ENCODE measurements at places on chromosomes 7 and 10.

DNA sequence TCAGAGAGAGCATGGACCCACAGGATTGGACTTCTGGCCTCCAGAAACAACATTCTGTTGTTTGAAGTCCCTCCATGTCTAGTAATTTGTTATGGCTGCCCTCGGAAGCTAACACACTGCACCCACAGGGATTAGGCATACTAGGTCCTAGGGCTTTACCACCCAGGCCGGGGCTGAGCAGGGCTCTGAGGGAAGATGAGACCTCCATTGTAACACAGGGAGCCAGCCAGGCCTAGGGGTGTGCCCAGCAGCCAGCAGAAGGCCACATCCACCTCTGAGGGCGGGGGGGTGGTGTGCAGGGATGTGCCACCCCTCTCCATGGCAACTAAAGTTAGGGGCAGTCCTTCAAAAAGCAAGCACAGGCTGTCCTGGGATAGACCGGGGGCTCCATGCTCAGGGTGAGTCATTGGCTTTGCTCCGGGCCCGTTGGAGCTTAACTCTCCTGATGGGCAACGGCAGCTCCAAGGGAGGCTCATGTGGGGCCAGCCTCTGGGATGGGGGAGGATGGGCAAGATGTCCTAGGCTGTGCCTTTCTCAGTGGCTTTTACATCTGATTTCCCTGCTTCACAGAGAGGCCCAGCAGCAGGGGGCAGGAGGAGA lies 96.6 kb upstream of the GPR26 start:
- no peak for DNase-seq

DNA sequence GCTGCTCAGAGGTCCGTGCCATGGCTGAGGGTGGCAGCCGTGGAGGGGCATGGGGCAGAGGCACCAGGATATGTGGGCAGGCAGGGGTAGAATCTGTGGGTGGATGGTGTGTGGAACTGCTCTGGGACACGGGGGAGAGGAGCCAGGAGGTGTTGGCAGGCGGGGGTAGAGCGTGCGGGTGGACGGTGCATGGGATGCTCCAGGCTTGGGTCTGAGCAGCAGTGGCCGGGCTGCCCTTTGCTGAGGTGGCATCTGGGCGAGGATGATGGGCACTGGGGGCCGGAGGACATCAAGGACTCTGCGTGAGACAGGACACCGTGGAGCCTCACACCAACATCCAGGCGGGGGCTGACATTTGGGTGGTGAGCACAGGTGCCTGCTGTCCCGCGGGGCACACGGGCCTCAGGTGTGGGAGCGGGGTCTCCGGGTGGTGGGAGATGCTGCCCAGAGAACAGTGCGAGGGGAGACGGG lies 46.2 kb downstream of the JAKMIP3 start:
- no peak for DNase-seq

DNA sequence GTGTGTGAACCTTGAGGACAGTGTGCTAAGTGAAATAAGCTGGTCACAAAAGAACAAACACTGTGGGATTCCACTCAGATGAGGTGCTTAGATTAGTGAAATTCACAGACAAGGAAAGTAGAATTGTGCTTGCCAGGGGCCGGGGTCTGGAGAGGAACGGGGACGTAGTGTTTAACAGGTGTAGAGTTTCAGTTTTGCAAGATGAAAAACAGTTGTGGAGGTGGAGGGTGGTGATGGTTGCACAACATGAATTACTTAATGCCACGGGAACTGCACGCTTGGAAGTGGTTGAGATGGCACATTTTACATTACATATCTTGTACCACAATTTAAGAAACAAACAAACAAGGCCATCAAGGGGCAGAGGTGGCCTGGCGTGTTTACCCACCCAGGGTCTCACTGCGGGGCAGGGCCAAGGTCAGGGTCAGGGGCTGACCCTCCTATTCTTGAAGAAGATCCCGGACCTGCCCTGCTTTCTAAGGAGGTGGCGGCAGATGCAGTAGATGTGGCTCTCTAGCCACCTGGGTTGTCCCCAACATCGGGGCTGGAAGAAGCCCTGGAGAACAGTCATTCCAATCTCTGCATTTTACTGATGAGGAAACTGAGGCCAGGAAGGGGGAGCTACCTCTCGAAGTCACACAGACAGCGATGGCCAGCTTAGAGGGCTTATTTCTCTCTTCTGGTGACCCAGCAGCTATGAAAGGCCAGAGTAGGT lies 91.5 kb upstream of the LRRC4 start:
- no peak for DNase-seq

DNA sequence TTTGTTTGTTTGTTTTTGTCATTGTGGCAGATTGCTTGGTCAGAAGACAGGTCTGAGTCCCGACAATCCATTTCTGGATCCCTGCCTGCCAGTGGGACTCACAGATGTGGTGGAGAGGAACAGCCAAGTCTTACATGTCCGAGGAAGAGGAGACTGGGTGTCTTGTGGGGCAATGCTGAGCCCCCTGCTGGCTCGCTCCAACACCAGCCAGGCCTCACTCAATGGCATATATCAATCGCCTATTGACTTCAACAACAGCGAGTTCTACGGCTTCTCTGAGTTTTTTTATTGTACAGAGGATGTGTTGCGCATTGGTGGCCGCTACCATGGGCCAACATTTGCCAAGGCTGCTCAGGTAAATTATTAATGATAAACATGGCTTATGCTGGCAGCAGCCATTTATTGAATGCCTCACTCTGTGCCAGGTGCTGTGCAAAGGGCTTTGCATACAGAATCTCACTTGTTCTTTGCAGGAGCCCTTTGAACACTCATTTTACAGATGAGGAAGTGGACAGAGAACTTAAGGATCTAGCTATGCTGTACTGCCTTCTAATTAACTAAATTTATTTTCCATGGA lies 33.3 kb downstream of the COX15 start:
- no peak for DNase-seq

DNA sequence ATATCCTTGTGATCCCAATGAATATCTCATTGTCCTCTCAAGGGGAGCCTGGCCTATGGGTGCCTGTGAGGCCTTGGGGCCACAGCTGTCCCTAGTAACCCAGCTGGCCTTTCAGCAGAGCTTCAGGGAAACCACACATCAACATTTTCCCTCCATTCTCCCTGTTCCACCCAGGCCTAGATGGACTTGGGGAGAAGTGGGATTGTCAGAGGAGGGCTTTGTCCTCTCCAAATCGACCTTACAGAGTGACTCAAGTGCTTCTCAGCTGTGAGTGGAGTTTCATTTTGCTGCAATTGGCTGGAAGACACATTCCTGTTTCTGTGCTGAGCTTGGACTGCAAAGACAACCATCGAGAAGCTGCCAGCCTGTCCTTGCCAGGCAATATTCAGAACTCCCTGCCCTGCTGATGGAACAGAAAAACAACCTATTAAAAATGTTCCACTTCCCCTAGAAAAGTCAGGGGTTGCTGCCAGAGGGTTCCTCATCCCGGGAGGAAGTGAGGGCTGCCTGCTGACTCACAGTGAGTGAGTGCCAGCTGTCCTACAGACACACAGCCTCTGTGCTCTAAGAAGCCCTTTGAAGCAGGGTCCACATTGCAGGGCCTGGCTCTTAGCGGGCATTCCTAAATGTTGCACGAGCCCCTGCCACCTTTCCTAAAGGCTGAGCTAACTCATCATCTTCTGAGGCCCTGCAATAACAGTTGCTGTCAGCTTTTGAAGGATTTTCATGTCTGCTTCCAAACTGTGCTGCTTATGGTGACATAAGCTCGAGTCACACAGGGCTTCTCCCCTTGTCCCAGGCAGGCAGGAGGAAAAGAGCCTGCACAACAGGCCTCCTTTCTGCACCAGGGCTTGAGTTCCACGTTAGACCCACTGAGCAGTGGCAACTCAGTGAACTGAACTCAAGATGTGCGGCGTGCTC lies 20.5 kb downstream of the STRA8 start:
- DNase-seq, result peak; percentile 9

GRCh38 chr10:113138937-113139585 lies 189.0 kb downstream of the TCF7L2 start:
- DNase-seq, result no peak

- DNase-seq, result no peak
Measured at GRCh38 chr10:108410236-108410635, 1245.7 kb upstream of the SORCS1 start.

- DNase-seq, result no peak
Measured at GRCh38 chr10:75646218-75646915, 214.9 kb downstream of the LRMDA start.

GRCh38 chr7:150447966-150448788 lies 2.3 kb upstream of the GIMAP8 start:
- no peak for DNase-seq

- no peak for DNase-seq
Measured at GRCh38 chr10:30500534-30500933, 66.5 kb downstream of the MAP3K8 start.

DNA sequence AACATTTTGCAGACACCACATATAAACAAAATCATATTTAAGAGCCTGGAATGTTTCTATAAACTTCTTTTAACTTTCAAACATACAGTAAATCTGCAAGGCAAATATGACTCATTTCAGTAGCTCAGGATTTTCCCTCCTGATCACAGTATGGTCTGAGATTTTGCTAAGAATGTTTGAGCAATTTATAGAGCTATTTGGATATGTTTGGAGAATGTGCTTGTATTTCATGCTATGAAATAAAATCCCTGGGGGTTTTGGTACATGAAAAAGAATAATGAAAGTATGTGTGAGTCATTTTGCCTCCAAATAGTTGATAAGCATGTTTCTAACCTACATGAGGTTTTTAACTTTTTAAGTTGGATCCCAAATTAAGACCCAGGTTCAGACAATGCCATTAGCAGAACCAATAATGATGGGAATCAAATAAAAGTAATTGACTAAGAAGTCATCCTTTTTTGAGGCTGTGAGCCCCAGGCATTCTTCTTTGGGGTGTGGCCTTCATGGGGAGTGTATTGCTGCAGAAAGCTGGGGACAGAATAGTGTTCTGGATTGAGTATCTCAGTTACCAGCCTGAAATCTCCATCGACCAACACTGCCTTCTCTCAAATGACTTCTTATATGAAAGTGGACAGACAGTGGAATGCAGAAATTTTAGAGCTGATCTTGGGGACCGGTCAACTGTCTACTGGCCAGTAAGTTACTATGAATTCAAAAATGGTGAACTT lies 66.1 kb upstream of the AGBL3 start:
- DNase-seq, result no peak

DNA sequence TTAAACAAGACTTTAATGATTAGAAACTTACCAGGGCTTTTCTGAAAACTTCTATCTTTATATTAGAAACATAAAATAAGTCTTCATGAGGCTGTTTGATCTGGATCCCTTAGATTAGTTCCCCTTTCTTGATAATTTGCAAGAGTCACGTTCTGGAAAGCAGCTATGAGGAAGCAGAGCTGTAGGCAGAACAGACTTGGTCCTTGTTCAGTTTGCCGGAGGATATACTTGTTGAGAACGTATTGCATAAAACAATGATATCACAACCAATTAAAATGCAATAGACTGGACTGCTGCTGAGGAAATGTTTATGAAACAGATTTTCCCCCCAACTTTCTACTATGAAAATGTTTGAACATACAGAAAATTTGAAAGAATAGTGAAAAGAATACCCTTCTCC lies 2.8 kb downstream of the SAMD9L start:
- DNase-seq, result no peak

DNA sequence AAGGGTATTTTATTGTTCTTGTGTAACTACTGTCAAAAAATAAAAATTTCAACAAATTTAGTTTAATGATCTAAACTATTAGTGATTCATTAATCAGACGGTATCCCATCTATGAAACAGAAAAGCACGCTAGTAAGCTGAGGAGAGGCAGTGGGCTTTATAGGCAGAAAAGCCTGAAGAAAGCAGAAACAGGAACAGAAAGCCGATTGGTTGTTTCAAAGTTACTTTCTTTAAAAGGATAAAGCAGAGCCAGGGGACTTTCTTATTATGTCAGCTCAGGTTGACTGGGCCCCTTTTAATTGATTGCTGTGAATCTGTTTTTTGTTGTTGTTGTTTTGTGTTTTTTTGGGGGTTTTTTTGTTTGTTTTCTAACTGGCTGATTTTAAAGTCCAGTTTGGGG lies 105.5 kb downstream of the TES start:
- DNase-seq, result no peak

DNA sequence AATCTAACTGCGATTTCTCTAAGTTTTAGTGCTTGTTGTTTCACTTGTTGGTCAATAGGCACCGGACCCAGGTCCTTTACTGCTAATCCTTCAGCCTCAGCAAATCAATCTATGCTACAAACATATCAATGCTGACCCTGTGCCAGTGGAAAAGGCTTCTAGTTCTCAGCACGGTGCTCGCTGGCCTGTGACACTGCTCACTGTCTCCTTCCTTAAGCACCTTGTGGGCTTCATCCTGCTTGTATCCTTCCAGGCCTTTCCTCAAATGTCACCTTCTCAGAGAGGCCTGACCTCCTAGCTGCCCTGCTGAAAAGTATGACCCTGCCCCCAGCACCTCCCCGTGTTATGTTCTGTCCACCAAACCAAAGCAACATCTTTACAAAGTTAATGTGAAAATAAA lies 201.2 kb upstream of the FRMD4A start:
- no peak for DNase-seq

DNA sequence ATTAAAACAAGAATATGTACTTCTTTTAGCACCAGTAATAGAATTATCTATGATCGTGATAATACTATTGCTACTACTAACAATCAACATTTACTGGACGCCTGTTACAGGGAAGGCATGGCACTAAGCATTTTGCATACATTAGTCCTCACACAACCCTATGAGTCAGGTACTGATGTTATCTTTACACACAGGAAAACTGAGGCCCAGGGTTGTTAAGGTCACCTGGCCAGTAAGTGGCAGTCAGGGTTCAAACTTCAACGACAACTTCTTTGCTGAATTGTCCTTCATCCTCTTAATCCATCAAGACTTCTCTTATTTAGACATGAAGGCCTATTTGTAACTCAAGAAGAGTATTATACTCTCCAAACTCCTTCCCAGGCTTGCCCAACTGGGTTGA lies 41.9 kb upstream of the ACSL5 start:
- DNase-seq, result no peak

- DNase-seq, result no peak
Measured at GRCh38 chr7:47338026-47338425, 243.9 kb downstream of the TNS3 start.

- no peak for DNase-seq
Measured at GRCh38 chr7:130363026-130363847, 17.1 kb upstream of the CPA1 start.

- peak; percentile 40 for DNase-seq
Measured at GRCh38 chr7:150931199-150931869, 46.8 kb downstream of the KCNH2 start.

GRCh38 chr7:27922907-27923641 lies 183.1 kb downstream of the TAX1BP1 start:
- DNase-seq, result peak; percentile 80

DNA sequence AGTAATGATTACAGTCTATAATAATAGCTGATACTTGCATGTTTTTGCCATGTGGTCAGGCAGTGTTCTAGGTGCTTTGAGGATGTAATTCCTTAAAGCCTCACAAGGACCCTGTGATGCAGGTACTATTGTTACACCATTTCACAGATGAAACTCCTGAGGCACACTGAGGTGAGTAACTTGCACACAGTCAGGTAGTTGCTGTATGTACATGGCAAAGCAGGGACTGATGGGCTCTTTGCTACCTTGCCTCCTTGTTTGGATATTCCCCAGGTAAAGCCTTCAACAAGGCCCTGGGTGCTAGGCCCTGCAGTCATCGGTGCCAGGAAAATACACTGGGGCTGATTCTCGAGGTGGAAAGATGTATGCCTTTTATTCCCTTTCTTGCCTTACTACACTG lies 317.5 kb downstream of the CXCL12 start:
- DNase-seq, result no peak
